ENCODE measurements at places on chromosomes 1 and 21.
A peak's percentile ranks its signal among the peaks of the same experiment; 100 is the strongest.

DNA sequence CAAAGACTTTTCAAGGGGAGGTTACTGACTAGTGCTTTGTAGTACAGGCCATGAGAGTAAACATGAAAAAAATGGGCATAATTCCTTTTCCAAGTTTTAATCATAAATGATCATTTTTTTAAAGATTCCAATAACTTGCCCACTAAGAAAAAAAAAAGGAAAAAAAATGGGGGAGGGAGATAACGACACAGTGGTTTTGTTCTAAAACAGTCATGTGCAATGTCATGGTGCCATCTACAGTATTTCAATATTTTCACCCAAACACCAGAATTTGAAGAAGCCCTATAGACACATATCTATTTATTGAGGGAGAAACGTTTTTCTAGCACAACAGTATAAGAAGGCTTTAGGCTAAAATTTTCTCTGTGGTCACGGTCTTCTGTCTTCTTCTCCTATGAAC, 250.2 kb downstream of the LTN1 start:
- no peak for DNase-seq

DNA sequence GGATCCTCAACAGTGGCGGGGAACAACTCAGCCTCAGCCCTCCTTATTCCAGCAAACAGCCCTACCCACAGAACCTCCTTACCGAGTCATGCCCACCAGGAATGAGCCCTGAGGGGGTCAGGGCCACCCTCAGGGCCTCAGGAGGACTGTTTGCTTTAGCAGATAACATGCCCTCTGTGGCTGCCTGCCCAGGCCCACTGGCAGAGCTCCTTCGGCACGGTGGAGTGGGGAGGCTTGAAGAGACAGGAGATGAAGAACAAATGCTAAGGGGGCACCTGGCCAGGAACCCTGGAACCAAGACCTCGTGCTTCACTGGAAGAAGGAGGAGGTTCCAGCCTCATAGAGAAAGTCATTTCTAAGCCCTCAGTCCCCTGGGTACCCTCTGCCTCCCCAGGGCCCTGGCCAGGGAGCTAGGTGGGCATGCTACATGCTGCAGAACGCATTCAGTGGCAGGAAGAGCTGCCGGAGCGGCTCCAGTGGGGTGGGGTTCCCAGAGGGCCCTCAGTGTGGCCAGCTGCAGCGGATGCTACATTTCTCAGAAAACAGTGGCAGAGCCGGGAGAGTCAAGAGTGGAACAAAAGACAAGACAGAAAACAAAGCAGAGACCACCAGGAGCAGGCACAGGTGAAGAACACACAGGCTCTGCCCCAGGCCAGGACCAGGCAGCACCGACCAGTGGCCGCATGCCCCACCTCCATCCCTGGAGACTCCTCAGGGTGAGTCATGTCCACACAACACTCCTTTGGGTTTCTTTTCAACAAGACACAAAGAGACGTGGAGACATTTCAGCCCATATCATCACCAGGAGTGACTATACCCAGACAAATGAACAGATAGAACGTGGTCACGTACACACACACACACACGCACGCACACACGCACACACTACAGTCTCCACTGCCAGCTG, 39.8 kb downstream of the RIMS3 start:
- no peak for DNase-seq

- DNase-seq = peak; percentile 65
Observed at GRCh38 chr1:93659822-93660503, 21.7 kb downstream of the BCAR3 start.

DNA sequence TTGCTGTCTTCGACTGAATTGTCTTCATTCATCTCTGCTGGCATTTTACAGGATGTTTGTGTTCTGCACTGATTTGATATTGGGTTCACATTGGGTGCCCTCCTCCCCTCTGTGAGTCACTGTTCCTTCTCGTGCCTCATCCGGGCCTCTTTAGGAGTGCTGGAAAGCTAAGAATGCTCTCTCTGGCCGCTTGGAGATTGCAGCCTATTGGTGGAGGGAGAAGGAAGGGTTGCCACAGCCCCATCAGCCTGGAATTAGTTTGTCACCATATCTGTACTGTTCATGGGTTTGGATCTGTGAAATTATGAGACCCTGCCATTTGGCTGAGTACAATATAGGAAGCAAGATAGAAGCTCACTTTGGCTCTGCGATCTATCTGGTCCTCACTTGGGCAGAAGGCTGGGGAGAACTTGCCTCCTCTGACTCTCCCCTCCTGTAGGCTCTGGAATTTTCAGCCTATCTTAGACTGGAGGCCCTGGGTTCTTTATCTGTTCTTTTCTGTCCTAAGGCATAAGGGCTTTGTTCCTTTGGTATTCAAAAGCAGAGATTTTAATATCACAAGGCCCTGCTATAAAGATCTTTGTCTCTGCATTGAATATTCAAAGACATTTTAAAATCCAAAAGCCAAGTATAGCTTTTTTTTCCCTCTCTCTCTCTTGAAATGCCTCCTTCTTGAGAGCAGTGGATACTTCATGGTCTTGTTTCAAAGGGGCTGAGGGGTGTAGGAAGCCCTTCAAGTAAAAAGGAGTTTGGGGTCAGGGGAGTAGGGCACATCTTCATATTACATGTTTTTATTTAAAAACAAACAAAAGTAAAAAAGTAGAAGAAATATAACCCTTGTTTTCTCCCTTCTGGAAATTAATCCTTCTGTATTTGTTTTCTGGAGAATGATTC, 347.9 kb downstream of the ZP4 start:
- no peak for DNase-seq

GRCh38 chr1:31714442-31715086, 10.7 kb upstream of the COL16A1 start:
- DNase-seq = peak; percentile 42

DNA sequence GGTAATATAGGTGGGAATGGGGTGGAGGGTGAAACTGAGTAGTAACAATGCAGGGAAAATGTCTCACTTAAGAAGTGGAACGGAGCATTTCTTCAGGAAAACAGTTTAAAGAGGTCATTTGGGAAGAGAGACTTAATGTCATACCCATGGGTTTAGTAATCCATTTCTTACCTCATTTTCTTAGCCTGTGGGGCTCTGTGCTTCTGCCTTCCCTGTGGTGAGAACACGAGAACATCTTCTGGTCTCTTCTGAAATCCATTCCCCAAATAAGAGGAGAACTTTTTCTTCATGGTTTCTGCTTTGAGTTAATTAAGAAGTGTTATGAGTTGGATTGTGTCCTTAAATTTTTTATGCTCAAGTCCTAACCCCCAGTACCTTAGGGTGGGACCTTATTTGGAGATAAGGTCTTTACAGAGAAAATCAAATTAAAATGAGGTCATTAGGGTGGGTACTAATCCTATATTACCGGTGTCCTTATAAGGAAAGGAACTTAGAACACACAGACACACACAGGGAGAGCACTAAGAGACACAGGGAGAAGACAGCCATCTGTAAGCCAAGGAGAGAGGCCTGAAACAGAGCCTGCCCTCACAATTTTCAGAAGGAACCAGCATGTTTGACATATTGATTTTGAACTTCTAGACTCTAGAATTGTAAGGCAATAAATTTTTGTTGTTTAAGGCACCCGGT, 5.4 kb downstream of the CCDC190 start:
- DNase-seq = no peak

GRCh38 chr1:108533351-108534083, 26.4 kb upstream of the EEIG2 start:
- DNase-seq = no peak

- no peak for DNase-seq
Observed at GRCh38 chr1:43272161-43272560, 2.4 kb downstream of the TMEM125 start.

DNA sequence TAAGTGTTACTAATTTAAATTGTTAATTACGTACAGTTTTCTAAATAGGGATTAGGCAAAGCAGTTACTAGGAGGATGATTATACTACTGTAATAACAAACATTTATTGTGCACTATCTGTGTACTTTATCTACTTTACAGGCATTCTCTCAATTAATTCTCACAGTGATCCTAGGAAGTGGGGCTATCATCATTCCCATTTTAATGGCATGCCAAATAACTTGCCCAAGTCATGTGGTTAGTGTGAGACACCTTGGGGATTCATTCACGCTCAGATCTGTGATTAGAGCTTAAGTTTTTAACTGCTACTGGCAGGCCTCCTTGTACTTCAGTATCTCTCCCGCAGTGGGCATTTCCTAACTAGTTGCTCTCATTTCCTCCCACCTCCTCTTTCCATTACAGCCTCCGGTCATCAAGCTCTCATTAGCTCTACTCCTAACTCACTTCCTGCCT, 11.5 kb downstream of the PHLDA3 start:
- no peak for DNase-seq

DNA sequence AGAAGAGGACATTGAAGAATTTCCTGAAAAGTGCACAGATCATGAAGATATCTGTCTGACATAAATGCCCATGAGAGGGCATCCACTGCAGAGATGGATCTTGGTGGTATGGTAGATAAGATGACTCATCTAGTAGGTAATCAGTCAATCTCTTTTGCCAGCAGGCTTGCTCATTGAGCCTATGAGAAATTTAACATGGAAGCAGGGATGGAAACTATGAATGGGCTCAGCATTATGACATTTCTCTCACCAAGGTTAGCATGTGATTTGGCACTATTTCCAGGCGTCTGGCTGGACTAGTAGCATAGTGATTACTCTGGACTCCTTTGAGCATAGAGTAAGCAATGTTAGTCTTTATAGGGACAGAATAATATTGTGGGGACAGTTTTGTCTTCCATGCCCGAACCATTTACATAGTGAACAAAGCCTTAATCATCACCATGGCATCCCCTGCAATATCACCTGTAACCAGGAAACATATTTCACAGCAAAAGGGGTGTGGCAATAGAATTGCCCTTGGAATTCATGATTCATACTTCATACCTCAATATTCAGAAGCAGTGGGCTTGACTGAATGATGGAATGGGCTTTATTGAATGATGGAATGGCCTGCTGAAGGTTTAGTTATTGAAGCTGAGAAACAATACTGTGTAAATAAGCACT, 7.3 kb downstream of the OR2C3 start:
- no peak for DNase-seq

DNA sequence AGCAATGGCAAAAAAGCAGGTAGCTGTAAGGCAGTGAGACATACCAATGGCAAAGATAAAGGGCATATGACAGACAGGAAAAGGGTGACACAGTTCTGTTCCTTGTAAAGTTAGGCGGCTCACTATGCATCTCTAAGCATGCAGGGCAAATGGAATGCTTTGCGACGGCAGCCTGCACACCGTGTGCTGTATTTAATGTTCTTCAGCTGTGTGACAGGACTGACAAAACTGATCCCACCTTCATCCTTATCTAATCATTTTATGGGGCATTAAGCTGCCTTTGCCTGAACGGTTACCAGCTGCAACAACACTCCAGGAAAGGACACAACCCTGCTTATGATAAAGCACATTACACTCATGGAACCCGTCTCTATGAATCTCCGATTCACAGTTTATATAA, 80.5 kb upstream of the VAV3 start:
- DNase-seq = peak; percentile 50

DNA sequence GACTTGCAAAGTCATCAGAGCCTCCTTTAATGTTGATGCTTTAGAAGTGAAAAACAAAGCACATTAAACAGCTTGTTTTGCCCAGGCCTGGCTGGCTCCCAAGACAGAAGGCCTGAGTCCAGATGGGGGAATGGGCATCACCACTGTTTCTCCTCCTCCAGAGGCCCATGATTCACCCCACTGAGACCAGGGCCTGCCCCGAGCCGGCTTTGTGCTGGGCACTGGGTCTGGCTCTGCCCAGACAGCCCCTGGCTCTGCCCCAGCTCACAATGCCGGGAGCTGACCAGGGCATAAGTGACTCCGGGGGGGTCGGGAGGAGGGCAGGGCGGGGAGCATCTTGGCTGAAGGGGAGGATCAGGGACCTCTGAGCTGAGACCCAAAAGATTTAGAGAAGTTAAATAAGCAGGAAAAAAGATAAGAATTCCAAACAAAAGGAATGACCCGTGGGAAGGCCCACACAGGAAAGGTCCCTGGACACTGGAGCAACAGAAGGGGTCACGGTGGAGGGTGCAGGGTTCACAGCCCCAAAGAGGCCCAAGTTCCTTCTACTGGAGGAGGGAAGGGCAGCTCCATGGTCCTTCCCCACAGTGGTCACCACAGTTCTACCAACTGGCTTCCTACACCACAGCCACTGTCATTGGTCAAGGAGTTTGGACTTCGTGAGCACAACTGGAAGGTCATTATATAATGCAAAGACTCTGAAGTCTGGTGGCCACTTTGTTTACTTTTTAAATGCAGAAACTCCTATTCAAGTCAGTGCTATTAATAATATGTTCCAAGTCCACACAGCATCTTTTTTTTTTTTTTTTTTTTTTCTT, 5.5 kb downstream of the C2CD2 start:
- no peak for DNase-seq

GRCh38 chr1:172401892-172402291, 18.6 kb upstream of the C1orf105 start:
- peak; percentile 23 for DNase-seq
